ENCODE measurements at places on chromosomes 11 and 22.

DNA sequence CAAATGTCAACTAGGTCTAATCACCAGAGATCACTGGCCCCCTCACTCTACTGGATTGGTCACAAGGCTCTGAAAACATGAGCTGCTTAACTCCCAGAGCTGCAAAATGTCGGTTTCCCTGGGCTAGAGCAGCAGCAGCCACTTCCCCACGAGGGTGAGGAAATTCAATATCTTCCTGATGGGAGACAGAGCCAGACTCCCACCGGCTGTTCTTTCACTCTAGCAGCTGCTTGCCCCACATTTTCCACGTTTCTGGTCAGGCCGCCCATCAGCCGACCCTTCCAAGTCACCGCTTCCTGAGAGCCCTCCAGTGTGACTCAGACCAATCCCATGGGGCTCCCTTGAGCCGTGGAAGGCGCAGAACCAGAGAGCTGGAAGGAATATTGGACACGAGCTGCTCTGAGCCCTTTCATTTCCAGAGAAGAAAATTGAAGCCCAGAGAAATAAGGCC lies 227.0 kb downstream of the ADAMTS15 start:
- no peak for DNase-seq

- DNase-seq, result peak; percentile 100
Measured at GRCh38 chr11:64241491-64242374, 838 bp downstream of the FKBP2 start.

DNA sequence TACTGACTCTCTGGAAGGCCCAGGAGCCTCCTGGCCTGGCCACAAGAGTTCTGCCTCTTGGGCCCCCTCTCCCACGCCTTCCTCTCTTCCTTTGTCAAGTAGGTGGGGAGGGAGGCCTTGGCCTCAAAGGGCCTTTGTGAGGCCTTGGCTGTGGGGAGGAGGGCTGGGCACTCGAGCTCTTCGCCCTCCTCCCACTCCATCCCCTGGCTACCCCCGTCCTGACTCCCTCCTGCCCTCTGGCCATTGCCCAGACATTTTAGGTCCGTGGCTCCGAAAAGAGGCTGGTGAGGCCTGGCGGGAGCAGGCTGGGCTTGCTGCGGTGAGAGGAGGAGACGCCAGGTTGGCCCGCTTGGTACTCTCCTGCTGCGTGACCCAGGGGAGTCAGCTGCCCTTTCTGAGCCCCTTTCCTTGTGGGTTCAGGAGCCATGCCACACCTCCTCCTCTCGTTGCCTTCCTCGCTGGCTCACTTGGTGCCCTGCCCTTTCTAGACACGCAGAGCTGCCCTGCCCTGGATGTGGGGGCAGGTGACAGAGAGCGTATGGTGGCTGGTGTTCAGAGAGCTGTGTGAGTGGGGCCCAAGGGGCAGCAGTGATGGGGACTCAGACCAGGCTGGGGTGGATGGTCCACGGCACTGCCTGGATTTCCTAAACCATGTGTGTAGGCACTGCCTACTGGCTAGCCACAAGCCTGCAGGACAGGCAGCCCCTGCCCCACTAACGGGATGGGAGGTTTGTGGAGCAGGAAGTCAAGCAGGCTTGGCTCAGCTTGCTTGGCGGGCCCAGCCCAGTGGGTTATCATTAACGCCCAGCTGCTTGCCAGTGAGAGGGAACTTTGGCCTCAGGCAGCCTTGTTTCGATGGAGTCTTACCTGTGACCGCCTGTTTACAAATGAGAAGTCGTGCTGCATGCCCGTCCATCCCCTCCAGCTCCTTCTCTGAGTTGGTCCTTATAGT lies 15.8 kb upstream of the OMP start:
- DNase-seq, result no peak

GRCh38 chr11:130219148-130219547 lies 59.6 kb downstream of the ST14 start:
- DNase-seq, result no peak

GRCh38 chr11:114194702-114195101 lies 101.5 kb upstream of the NNMT start:
- DNase-seq, result peak; percentile 22

DNA sequence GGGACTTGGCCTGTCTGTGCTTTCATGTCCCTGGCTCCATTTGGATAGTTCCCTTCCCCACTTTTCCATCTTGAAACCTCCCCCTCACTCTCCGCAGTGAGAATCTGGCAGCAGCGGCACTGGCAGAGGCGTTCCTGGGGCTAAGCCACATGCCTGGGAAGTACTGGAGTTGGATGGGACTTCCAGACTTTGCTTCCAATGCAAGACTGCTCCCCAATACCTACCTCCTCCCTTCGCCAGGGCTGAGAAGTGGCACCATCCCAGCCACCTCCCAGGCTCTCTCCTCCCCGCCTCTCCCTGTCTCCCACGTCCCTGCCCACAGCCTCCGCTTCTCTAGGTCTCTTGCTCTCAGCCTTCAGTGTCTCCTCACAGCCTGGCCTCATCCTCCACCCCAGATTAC lies 16.6 kb downstream of the TST start:
- no peak for DNase-seq

DNA sequence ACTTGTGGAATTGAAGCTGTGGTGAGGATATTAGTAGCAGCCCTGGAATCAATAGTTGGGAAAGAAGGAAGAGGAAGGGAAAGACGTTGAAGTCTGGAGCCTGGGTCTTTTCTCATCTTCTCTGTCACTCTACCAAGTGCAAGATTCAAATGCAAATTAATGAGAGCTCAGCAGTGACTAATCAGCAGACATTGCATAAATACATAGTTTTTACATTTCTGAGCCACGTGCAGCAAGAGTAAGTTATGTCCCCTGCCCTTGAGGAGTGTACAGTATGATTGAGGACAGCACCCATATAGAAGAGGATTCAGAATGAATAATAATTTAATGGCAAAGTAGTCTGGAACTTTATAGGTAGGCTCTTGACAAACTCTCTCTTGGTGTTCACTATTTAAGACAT lies 23.8 kb downstream of the CTR9 start:
- no peak for DNase-seq

DNA sequence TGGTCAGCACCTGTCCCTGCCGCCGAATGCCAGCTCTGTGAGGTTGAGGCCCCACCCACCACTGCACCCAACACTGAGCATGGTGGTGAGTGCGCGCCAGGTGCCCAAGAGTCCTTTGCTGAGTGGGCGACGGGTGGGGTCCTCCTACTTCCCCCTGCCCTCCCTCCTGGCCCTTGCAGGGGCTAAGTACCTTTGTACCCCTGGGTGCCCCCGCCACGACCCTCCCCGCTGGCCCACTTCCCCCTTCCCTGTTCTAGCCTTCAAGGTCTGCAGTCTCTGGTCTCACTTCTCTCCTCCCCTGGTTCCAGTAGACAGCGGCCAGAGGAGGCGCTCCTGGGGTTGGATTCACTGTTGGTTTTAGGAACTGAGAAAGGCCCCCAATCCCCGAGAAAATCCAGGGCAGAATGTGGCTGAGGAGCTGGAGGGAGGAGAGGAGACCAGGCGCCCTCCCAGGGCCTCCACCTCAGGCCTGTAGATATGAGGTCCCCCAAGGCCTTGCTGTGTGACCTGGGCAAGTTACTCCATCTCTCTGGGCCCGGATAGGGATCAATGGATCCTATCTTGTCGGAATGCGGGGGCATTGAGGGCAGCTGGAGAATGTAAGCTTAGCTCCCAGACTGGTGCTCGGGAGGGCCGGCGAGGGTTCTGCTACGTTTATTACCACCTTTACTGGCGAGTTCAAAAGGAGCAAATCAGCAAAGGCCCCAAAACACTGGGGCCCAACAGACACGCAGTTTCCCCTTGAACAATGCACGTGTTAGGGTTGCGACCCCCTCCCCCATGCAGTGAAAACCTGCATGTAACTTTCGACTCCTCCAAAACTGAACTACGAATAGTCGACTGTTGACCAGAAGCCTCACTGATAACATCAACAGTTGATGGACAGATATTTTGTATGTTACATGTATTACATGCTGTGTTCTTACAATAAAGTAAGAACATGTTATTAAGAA lies 31.9 kb upstream of the SMIM38 start:
- peak; percentile 19 for DNase-seq

- no peak for DNase-seq
Measured at GRCh38 chr11:1931341-1932104, 12.0 kb downstream of the TNNT3 start.

- no peak for DNase-seq
Measured at GRCh38 chr11:2289350-2289749, 12.4 kb downstream of the C11orf21 start.

GRCh38 chr22:40216041-40216756 lies 38.5 kb downstream of the TNRC6B start:
- peak; percentile 42 for DNase-seq

- no peak for DNase-seq
Measured at GRCh38 chr11:112016088-112016764, 9.0 kb upstream of the DLAT start.

DNA sequence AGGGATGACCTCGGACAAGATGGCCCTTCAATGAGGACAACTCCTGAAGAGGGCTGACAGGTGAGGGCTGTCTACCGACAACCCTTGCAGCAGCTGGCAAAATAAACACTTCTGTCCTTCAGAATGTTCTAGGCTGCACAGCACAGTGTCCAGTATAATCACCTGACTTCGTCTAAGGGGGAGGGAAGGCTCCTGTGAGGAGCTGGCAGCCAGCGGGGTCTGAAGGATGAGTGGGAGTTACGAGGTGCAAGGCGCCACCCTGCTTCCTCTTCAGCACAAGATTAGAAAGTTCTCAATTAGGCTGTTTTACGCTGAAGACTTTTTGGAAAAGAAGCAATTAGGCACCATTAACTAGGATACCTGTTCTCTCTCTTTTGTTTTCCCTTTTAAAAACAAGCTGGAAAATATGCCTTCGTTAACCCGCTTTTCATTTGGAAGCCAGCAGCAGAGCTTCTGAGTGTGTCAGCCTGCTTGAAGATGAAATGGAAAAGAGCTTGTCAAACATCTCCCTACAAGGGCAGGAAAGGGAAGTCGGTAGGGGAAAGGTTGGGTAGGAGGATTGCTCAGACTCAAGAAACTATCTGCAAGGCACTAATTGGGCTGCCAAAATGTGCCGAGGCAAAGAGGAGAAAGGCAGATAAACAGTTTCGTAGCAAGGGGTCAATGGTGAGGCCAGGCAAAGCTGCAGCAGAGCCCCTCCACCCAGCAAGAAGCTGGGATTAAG lies 592.2 kb upstream of the CADM1 start:
- DNase-seq, result no peak

- peak; percentile 70 for DNase-seq
Measured at GRCh38 chr11:61027141-61027840, 55.8 kb downstream of the CD6 start.

DNA sequence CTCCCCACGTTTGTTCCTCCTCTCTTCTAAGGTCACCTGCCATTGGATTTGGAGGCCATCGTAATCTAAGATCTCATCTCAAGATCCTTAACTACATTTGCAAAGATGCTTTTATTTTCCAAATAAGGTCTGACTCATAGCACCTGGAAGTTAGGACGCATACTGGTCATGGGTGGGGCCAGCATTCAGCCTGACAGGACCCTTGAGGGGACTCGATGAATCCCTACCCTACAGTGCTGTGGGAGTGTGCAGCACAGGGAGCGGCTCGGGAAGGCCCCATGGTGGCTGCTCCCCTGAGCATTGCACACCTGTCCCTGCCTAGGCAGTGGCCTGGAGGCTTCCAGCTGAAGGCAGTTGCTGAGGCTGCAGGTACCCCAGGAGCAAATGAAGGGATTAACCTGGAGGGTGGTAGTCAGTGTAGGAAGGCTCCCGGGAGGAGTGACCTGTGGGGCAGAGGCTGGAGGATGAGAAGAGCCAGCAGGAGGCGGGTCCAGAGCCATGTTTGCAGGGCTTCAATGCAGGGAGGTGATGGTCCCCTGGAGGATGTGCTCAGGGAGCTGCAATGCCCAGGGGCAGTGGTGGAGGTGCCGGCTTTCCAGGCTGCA lies 362.2 kb downstream of the CTTN start:
- no peak for DNase-seq

- no peak for DNase-seq
Measured at GRCh38 chr11:61120099-61120705, 17.9 kb downstream of the CD5 start.

DNA sequence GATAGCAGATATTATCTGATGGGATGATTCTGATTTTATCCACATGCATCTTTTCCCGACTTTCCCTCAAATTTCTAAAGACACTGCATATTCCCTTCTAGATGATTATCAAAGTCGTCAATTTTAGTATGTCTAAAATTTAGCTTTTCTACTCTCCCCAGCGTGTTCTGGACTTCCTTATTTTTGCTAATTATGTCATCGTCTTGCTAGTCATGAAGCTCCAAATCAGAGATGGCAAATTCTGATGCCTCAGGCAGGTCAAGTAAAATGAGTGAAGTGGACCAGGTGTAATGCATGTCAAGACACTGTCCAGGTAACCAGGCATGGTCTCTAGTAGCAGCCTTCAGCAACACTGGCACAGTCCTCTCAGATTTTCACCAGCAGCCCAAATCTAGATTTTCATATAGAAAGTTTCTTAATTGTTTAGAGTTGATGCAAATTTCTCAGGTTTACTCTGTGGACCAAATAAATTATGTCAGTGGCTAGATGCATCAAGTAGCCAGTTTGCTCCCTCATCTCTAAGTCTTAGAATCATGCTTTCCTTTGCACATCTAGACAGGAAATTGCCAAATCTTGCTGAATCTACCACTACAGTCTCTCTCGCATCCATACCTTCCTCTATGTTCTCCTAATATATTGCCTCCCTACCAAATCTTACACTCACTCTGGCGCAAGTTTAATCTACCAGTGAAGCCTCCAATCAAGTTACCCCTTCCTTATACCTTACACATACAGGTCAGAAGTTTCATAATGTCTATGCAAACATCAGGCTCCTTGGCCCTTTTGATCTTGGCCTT lies 10.6 kb downstream of the HSD17B12 start:
- no peak for DNase-seq

- DNase-seq, result no peak
Measured at GRCh38 chr11:72389116-72389515, 45.2 kb downstream of the CLPB start.

- DNase-seq, result no peak
Measured at GRCh38 chr22:50696799-50697561, 24.4 kb downstream of the SHANK3 start.

DNA sequence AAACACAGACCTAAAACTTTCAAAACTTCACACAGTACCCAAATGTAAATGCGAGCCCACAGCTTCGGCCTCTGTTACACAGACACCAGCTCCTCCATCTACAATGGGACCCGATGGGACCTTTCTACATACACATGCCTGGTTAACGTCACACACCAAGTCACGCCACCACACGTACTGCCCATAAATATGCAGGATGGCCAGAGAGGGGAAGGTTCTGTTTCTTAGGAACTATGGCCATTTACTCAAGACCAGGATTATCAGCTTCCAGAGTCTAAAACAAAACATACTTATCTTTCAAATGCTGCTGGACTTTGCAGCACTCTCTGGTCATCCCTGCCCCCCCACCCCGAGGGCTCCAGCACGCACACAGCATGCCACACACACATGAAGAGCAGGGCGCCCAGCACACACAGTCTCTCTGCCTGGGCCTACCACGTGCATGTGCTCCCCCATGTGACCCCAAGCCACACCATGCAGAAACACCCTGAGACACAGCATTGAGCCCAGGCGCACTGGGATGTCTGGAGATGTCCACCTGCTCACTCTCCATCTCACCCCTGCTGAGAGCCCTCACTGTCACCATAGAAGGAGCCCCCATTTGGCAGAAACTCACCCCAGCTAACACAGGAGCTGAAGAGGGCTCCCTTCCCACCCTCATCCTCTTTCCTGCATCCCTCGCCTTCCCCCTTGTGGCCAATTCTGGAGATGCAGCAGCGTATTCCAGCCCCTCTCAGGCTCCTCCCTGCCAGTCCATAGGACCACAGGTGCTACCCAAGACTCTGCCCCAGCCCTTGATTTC lies 61.8 kb downstream of the SLC22A12 start:
- peak; percentile 74 for DNase-seq

GRCh38 chr11:70078095-70078780 lies at the start of gene ANO1:
Gene ANO1, plus strand, starts transcription at chr11:70078317. Its CDS starts 290 bp downstream, at chr11:70078607.
- DNase-seq, result no peak

Measured in CD4-positive, alpha-beta T cell treated with Interleukin-6 for 4 hours (primary cell).